ENCODE measurements at places on chromosomes 4 and X.
A peak's percentile ranks its signal among the peaks of the same experiment; 100 is the strongest.

DNA sequence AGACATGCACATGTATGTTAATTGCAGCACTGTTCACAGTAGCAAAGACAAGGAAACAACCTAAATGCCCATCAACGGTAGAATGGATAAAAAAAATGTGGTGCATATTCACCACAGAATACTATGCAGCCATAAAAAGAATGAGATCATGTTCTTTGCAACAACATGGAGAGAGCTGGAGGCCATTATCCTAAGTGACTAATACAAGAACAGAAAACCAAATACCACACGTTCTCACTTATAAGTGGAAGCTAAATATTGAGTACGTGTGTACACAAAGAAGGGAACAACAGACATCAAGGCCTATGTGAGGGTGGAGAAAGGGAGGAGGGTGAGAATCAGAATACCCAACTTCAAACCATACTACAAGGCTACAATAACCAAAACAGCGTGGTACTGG, 17.4 kb upstream of the LNX1 start:
- no peak for DNase-seq

DNA sequence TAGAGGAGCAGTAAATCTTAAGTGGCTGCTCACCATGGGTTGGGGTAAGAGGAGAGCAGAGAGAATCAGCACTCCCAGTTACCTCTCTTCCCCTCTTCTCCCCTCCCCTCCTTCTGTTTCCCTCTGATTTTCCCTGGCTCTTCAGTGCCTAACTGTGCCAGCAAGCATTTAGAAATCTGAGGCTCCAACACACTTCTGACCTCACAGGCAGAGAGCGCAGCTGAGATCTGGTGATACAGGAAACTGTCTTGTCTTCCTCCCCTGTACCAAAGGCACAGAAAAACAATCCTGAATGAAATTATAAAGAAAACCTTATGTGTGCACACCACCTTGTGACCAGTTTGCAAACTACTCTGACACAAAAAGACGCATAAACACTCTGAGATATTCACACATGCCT, 82.4 kb upstream of the SMIM10 start:
- DNase-seq, result no peak

GRCh38 chr4:7890635-7891393, 48.8 kb downstream of the AFAP1 start:
- no peak for DNase-seq

GRCh38 chr4:26858947-26859401, 1.7 kb upstream of the STIM2 start:
- no peak for DNase-seq

- DNase-seq, result no peak
Measured at GRCh38 chr4:107330916-107331315, 294.8 kb upstream of the DKK2 start.

- DNase-seq, result no peak
Measured at GRCh38 chr4:81586706-81587105, 115.0 kb upstream of the RASGEF1B start.

DNA sequence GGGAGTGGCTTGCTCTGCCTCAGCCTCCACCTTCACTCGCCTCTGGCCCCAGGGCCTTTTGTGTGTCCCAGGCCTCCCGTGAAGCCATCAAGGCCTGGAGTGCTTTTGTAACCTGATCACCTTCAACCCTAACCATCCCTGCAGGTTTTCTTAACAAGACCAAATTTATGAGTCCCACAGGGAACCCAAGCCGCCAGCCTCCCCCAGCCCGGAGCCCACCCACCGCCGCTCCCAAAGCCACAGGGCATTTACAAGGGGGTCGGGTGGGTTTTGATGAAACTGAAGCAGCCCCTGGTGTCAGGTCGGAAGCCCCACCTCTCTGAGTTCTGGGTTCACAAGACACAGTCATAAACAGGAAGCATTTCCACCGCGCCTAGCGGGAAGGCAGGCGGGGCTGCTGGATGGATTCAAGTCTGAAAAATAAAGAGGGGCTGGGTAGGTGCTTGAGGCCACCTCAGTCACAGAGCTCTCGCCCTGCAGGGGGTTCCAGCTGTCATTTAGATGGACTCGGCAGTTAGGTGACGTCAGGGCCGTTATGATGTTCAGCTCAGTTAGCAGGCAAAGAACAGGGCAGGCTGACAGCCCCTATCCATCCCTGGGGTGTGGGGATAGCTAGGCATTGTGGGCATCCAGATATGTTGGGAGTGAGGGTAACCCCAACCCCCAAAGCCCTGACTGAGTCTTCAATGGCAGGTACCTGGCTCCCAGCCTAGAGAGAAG, 128.5 kb downstream of the BCOR start:
- DNase-seq, result peak; percentile 10

GRCh38 chrX:3520982-3521381, 174.5 kb upstream of the MXRA5 start:
- DNase-seq, result no peak

- DNase-seq, result no peak
Measured at GRCh38 chr4:177385576-177386277, 56.5 kb downstream of the AGA start.

GRCh38 chr4:85883180-85883579, 408.2 kb downstream of the ARHGAP24 start:
- no peak for DNase-seq

GRCh38 chrX:103882999-103883398, 50.9 kb upstream of the RAB9B start:
- no peak for DNase-seq

- DNase-seq, result no peak
Measured at GRCh38 chrX:16445166-16445752, 204.7 kb upstream of the S100G start.

GRCh38 chr4:1460967-1461868, 55.0 kb upstream of the NKX1-1 start:
- no peak for DNase-seq

DNA sequence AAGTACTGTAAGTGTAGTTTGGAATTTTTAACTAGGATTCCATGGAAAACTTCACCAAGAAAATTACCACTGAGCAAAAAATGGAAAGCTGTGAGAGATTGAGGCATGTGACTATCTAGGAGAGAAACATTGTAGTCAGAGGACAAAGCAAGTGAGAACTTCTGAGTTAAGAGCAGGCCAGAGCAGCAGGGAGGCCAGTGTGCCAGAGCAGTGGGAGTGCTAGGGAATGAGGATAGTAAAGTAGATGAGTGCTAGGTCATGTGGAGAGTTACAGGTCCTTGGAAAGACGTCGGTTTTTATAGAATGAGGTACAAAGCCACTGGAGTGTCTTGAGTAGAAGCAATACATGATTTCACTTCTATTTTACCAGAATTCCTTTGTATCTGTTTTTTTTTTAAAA, 52.7 kb upstream of the FAT4 start:
- no peak for DNase-seq

DNA sequence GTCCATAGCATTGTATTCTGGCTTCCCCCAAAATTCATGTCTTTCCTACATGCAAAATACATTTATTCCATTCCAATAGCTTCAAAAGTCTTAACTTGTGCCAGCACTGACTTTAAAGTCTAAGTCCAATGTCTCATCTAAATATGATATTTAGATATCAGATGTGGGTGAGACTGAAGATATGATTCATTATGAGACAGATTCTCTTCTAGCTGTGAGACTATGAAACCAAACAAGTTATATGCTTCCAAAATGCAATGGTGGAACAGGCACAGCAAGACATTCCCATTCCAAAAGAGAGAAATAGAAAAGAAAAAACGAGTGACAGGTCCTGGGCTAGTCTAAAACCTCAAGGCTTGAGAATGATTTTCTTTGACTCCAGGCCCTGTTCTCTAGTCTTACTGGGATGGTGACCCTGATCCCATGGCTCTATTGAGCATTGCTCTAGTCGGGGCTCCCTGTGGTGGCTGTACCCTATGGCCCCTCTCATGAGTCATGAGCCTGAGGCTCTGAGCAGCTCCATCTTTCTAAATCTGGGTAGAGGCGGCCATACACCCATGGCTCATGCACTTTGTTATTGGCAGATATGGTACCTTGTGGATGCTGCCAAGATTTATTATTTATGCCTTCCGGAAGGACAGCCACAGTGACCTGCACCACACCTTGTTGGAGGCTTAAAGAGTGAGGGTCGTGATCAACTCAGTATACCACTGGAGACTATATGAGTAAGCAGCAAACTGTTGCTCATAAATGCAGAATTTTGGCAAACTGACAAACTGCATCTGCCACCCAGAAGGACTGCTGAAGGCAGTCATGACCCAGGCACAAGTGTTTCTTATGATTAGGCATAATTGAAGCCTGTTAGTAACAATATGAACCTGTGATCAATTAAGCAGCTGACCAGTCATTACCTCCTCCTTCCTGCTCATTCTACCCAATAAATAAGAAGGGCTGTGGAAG, 38.5 kb upstream of the BOD1L1 start:
- no peak for DNase-seq

GRCh38 chr4:19776929-19777328, 474.8 kb upstream of the SLIT2 start:
- DNase-seq, result no peak

DNA sequence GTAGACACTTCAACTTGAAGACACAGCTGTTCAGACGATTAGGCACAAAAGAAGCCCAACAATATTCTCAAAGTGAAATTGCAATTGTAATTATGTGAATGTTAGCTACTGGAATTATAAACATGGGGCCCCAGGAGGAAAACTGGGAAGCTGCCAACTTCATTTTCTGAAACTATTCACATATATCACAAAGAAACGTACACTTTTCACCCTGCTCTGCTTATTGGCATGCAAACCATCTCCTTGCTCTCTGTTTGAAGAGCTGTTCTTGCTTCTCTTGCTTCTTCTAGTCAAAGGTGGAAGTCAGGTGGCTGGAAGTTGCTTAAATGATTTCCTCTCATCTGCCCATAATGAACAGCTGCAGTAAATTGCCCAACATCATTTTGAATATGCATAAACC, 320.1 kb downstream of the CFAP299 start:
- DNase-seq, result no peak

DNA sequence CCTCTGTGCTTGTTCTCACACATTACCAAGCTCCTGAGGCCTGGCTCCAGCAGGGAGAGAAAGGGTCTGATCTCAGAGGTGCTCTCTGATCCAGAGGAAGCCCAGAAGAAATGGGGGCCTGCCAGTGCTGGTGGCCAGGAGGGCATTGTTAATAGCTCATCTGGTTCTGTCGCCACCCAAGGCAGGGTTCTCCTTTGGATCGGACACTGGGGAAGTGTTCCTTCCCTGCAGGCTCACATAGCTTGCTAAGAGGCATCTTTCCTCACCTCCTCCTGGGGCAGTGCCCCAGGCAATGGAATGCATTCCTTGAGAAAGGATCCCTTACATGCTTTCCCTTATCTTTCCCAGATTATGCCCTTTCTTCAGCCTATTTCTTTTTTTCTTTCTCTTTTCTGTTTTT, 53.8 kb downstream of the RBM47 start:
- DNase-seq, result no peak

DNA sequence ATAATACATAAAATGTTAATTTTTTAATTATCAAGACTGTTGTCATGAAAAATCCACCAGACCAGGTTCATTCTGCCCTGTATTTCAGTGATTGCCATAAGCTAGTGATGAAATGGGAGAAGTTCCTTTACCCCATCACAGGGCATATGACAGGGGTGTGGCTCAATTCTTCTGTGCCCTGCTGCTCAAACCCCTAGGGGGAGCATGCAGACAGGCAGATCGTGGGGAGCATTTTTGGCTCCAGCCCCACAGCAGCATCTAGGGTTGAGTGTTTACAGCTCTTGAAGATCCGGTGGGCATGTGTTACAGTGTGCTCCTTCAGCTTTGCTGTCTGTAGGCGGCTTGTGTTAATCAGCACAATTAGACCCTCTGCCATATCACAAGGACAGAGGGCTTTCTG, 700.7 kb downstream of the PCDH18 start:
- DNase-seq, result no peak

GRCh38 chr4:2416564-2417225, 1.8 kb downstream of the ZFYVE28 start:
- DNase-seq, result peak; percentile 17

- no peak for DNase-seq
Measured at GRCh38 chr4:110636680-110637407, 14.0 kb upstream of the PITX2 start.
